ENCODE measurements at places on chromosomes 2 and 18.

DNA sequence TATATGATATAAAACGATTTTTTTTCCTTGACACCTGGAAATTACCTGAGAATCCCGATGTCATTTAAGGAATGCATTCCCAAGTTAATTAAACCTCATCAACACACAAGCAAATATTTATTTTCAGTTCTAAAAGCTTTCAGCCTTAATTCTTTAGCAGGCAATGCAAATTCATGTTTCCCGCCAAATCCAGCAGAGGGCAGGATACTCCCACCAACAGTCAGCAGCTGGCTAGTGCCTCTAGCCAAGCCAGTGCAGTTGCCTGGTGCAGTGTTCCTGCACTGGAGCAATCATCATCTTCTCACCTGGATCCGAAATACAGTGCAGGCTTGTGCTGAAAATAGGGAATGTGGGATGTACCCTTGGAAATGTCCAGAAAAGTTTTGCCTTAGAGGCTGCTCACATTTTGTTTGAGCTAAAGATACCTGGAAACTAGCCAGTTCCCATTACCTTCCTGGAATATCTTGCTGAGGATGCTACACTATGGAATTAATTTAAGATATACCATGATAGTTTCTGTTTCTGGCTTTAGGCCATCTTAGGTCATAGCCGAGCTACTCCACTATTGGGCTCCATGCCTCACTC, 48.4 kb upstream of the CYTIP start:
- DNase-seq = peak; percentile 73

GRCh38 chr18:6366776-6367175, 47.9 kb downstream of the L3MBTL4 start:
- DNase-seq = no peak

DNA sequence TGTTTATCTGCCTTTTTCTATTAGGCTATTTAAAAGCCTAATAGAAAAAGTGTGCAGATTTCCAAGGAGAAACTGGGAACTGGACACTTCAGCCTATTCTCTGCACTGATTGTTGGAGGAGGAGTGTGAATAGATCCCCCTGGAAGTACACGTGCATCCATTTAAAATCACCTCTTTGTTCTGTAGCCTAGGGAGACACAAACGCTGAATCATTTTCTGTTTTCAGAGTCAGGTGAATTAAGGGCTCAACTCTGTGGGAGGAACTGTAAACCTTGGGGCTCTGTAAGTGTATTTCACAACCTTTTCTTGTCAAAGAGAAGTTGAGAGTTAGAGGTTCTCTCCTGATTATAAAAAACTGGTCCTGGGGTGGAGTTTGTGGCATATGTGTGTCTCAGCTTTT, 159.7 kb downstream of the SPAG16 start:
- DNase-seq = no peak

- no peak for DNase-seq
Measured at GRCh38 chr2:205734436-205735037, 52.2 kb downstream of the NRP2 start.

DNA sequence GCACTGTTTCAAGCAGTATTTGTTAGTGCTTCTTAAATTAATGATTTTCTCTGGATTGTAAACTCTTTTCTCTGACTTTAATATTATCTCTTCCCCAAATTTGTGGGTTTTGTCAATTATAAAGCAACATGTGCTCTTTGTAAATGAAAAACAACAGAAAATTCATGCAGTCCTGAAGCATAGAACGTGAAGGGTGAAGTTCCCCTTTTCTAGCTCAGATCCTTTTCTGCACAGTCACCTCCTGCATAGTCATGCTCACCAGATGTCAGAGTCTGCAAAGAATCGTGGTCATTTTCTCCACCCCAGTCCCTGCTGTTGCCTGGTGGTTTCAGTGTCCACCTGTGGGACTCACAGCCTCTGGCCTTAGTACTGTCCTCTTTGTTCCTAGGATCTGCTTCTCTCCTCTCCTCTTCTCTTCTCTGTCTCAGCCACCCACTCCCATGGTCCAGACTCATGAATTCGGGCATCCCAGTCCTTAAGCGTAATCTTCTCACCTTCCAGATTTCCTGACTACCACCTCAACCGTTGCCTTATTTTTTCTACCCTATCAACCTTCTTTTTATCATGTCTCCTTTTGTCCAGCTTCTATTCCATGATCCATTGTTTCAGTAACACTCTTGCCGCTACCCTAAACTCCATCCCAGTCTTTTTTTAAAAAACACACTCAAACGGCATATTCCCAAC, 229.1 kb downstream of the RTP5 start:
- DNase-seq = no peak

GRCh38 chr18:37508207-37508606, 57.4 kb downstream of the CELF4 start:
- DNase-seq = no peak

- DNase-seq = no peak
Measured at GRCh38 chr2:226643030-226643945, 156.3 kb downstream of the IRS1 start.

DNA sequence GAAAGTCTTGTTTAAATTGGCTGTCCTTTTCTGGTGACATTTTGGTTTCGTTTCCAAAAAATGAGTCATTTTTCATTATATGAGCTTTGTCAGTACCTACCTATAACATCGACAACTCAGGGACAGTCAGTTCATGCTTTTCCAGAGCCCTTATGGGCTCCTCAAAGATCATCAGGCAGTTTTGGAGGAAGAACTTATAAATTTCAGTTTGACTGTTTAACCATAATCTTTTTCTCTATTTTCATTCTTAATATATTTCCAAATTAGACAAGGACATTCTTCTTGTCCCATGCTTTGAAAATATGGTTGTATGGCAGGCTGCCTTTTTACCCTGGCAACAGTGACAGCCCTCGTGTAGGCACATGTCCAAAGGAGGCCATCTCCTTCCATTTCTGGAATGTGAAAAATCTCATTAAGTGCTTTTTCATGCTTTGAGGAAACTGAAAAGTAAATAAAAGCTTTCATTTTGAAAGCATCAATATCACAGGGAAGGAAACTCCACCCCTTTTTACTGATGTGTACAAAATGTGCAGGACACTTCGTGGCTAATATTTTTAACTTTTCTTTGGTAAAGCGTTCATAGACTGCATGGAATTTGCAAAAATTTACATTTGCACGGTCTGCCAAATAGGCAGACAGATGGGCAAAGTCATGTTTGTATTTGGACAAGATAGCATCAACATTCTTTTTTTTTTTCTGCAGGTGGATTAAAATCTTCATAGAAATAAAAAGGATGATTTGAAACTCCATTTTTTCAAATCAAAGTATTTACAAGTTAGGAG, 7.2 kb upstream of the PROC start:
- no peak for DNase-seq

GRCh38 chr2:107094450-107094986, 208.6 kb upstream of the ST6GAL2 start:
- DNase-seq = no peak

DNA sequence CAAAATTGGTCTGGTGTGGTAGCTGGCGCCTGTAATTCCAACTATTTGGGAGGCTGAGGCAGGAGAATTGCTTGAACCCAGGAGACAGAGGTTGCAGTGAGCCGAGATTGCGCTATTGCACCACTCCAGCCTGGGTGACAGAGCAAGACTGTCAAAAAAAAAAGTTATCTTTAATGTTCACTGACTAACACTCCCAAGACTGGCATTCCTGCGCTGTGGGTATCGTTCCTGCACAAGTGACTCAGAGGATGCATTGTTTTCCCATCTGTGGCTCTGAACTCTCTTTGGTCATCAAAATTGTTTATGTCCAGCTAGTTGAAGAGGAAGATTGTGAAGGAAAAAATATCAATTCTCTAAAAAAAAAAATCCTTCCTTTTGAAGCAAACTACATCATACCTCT, 539.0 kb downstream of the SOX11 start:
- DNase-seq = no peak

GRCh38 chr2:210445116-210445707, 31.3 kb downstream of the LANCL1 start:
- DNase-seq = no peak

DNA sequence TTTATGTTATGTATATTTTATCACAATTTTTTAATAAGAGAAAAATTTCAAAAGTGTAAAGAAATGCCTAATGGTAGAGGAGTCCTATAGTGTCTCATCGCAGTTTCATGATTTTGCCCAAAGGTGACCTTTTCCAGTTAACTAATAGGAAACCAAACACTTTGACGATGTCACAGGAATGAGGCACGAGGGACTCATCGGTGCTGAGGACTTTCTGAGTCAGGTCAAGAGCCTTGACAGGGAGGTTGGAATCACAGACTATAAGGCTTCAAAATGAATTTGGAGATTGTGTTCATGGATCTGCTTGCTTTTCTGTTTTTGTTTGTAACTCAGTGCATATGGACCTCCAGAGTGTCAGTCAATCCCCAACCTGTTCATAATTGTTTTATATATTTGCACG, 15.1 kb upstream of the RTTN start:
- no peak for DNase-seq

GRCh38 chr2:127024769-127025358, 82.1 kb downstream of the BIN1 start:
- no peak for DNase-seq

DNA sequence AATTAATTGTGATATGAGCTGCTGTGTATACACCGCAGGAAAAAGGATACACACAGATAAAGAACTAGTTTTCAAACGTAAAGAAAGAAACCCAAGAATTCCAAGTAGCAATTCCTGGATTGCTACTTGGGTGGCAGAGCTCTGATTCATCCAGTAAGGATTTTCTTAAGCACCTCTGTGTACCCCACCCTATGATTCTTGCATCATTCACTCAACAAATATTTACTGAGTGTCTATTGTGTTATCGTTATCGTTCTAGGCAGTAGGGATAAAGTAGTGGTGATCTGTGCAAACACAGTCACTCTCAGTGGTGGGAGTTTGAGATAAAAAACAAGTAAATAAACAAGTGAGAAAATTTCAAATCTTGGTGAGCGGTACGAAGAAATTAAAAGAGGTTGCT, 4.9 kb upstream of the TMEM200C start:
- no peak for DNase-seq

DNA sequence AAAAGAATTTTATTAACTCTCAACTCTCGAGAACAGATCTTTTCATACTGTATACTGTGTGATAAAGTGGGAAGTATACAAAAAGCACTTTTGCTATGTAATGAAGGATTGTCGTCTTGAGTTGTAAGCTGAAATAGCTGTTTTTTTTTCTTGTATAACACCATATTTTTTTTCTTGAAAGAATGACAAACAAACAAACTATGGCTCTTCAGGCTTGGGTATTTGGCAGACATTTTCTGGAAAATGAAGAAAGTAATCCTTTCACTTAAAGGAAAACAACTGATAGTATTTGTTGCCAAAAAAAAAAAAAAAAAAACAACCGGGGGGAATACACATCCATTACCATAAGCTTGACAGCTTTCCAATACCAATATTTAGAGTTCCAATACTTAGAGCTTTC, 230.4 kb downstream of the ICOS start:
- no peak for DNase-seq

- no peak for DNase-seq
Measured at GRCh38 chr2:105571445-105571987, 172.7 kb upstream of the FHL2 start.
